Large intestine (tissue), 12 donors: ENCODE measurements at places on chromosomes 1 and 21.

DNA sequence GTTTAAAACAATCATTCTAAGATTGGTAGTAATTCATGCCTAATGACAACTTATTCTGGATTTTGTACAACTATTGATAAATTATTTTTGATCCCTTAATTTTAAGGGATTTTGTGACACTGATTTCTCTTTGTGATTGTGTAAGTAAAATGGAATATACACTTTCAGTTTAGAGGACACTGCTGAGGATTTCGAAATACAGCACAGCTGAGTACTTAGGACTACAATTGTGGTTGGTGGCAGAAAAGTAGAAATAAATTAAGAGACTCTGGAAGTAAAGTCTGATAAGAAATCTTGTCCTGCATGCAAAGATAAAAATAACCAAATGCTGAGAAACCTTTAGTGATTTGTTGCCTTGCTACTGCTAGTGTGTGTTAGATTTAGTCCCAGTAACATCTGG is 40.0 kb downstream of the TYW3 start:
- no peak for DNase-seq

GRCh38 chr21:29250636-29251035 is 48.1 kb upstream of the BACH1 start:
- no peak for DNase-seq

GRCh38 chr1:3560251-3560871 is 50.9 kb downstream of the MEGF6 start:
- no peak for DNase-seq

DNA sequence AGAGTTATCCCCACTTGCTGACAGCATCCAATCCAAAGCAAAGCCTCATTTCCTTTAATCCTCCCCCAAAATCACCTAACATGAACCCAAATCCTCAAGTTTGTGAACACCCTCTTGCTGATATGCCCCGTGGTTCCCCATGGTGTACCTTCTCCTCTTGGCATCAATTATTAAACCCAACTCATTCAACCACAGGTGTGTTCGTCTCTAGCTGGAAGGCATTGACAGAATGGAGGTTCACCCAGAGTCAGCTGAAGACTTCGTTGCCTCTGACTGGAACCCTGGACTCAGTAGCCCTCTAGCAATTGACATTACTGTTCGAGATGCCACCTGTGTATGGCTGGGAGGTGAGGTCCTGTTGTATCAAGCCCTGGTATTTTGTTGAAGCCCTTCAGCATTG is 22.8 kb downstream of the SLC30A10 start:
- no peak for DNase-seq

DNA sequence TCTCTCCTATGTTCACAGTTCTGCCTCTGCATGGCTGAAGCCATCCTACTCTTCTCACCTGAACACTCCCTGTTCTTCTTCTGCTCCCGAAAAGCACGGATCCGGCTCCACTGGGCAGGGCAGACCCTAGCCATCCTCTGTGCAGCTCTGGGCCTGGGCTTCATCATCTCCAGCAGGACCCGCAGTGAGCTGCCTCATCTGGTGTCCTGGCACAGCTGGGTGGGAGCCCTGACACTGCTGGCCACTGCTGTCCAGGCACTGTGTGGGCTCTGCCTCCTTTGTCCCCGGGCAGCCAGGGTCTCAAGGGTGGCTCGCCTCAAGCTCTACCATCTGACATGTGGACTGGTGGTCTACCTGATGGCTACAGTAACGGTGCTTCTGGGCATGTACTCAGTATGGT is 1.8 kb downstream of the CYB561D1 start:
- DNase-seq = no peak

GRCh38 chr1:25871086-25871703 is 4.3 kb downstream of the PAQR7 start:
- DNase-seq = no peak

- DNase-seq = peak; percentile 72
These were observed 10.0 kb upstream of the ABCG1 start for GRCh38 chr21:42208801-42209490.

- DNase-seq = no peak
These were observed 38.3 kb downstream of the ABCG1 start for GRCh38 chr21:42257091-42257765.

GRCh38 chr1:151612501-151613281 is 841 bp downstream of the SNX27 start:
- DNase-seq = no peak

DNA sequence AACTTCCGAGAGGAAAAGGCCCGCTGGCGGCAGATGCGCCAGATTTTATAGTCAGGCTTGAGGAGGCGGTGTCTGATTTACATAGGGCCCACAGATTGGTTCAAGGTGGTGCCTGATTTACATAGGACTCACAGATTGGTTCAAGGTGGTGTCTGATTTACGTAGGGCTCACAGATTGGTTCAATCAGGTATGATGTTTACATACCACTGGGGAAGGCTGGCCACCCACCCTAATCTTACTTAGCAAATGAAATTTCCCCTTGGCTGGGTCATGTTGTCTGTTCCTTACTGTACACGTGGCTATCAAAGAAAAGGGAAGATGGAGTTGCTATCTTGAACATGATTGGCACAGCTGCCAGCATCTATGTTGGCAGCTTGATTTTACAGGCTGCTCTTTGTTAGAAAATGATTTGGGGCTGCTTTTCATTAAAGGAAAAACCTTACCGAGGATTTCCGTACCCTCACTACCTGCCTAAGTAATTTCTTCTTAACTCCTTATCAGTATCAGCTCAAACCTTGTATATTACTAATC is 96.3 kb downstream of the SETD4 start:
- DNase-seq = no peak

GRCh38 chr1:62989497-62989896 is 205.6 kb downstream of the ATG4C start:
- DNase-seq = no peak

- DNase-seq = no peak
These were observed 4.8 kb upstream of the SLAMF9 start for GRCh38 chr1:159958719-159959380.

GRCh38 chr21:40173816-40174215 is 306.6 kb downstream of the PCP4 start:
- DNase-seq = no peak

GRCh38 chr21:46264046-46264689 is 21.2 kb downstream of the MCM3AP start:
- no peak for DNase-seq

- no peak for DNase-seq
These were observed 2.3 kb downstream of the IL6R start for GRCh38 chr1:154407198-154408091.

DNA sequence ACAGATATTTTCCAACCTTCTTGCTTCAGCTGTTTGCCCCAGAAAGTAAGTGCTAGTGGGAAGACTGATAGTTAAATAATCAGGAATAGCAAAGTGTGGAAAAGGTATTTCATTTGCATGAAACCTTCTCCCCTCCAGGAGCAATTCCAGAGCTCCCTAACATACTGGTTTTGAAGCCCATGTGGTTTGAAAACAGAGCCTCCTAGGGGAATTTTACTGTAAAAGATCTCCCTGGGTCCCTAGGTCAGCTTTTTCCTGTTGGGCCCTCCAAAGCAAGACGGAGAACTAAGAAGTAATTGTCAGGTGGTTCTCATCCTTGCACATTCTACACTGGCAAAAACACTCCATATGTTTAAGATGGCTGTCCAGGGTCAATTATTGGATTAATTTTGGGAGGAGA is 218.7 kb upstream of the FOXD3 start:
- no peak for DNase-seq

DNA sequence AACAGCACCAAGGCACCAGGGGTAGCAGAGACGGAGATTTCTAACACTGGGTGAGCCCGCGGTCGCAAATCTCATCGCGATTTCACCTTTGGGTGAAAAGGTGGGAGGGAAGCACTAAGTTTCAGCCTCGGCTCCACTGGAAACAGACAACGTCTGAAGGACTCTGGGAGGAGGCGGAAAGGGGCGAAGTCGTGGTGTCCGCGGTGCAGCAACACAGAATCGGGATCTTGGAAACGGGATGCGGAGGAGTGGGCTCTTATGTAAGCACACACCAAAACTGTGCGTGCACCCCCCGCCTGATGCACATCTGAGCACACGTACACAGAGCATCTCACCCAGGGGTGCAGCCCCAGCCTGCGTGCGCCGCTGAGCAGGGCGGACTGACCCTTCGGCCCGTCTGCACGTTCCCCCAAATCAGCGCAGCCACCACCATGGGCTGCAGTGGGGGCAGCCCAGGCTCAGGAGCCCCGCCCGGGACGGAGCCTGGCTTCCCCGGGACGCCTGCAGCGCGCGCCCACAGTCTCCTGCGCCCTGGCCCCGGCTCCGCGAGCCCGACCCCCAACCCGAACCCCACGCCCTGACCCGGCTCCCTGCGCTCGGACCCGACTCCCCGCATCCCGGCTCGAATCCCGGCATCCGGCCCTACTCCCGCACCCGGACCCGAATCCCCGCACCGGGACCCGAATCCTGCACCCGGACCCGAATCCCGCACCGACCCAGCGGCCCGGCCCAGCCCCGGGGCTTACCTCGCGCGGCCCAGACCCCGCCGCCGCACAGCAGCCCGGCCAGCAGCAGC is 670 bp downstream of the CLSTN1 start:
- DNase-seq = peak; percentile 5

- no peak for DNase-seq
These were observed 157.4 kb upstream of the L1TD1 start for GRCh38 chr1:62037274-62037673.

GRCh38 chr1:3040004-3040403 is 18.7 kb downstream of the ACTRT2 start:
- no peak for DNase-seq

GRCh38 chr1:118783095-118783758 is 204.9 kb downstream of the TBX15 start:
- DNase-seq = no peak

- peak; percentile 83 for DNase-seq
These were observed 184.9 kb downstream of the DYRK1A start for GRCh38 chr21:37551331-37551992.

DNA sequence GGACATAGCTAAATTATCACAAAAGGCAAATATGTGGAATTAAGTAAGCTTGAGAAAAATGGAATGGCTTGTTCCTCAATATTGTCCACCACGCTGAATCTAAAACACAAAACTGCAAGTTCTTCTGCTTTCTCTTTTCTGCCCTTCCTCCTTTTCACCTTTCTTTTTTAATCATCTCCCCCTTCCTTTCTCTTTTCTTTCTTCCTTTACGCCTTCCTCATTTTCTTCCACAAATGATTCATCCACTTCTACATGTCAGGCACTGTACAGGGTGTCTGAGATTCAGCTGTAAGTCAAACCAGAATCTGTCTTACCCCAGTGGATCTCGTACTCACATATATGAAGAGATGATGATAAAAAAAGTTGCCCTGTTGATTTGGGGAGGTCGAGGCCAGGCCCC is 1182.5 kb downstream of the MRPL39 start:
- DNase-seq = no peak
